ENCODE measurements at places on chromosomes 11 and 22.

- DNase-seq = no peak
Measured at GRCh38 chr11:17012179-17012578, 2.0 kb downstream of the PLEKHA7 start.

DNA sequence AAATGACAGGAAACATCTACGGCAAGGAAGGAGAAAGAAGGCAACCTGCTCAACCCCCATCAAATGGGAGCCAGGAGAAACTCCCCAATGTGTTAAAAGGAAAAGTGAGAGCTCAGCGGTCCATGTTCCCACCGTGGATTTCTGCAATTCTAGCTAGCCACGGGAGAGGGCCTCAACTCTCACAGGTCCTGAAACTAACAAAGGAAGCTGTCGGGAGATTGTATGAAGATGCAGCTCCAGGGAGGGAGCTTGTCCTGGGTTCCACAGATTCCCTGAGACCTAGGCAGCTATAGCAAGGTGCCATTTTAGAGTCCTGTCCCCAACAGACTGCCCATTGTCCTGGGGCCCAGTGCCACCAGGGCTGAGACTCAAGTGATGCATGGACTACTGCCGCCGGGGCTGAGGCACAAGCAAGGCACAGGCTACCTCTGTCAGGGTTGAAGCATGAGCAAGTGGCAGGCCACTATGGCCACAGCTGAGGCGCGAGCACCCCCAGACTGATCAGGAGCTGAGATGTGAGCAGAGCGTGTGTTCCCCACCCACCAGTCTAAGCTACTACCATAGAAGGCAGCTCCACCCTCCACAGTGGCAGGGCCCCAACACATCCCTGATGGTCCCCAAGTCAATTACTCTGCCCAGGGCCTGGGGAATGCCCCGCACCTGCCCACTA is 31.3 kb downstream of the RSF1 start:
- no peak for DNase-seq

- no peak for DNase-seq
Measured at GRCh38 chr11:68163691-68164090, 42.5 kb upstream of the CHKA start.

DNA sequence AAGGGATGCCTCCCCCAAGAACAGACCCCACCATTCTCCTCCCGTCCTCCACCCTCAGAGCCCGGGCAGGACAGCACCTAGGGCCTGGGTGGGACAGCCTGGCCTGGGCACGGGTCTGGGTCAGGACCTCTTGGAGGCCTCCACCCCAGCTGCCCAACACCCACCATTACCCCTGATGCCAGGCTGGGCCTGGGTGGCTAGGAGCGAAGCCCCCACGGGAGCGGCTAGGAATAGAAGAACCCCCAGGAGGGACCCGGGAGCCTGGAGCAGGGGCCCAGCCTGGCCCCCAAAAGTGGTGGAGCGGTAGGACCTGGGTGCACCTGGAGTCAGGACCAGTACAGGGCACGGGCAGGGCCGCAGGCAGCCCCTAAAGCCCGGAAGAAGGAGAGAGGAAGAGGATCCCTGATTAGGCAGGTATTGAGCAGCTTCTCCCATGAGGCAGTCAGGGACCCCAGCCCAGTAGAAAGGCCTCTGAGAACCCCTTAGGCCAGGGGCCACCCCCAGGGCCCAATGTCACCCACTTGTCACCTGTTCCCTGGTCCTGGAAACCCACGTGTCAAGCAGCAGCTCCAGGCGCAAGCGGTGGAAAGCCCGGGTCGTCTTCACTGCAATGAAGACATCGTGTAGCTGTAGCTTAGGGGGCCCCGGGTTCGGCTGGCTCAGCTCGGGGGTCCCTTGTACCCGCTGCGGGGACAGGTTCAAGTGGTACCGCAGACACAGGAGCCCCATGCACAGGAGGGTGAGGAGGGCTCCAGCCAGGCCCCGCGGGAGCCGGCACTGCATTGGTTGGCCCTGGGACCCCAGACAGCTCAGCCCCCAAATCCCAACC is 575 bp downstream of the MFNG start:
- DNase-seq = no peak

- DNase-seq = no peak
Measured at GRCh38 chr11:106091480-106092123, 14.1 kb downstream of the AASDHPPT start.

DNA sequence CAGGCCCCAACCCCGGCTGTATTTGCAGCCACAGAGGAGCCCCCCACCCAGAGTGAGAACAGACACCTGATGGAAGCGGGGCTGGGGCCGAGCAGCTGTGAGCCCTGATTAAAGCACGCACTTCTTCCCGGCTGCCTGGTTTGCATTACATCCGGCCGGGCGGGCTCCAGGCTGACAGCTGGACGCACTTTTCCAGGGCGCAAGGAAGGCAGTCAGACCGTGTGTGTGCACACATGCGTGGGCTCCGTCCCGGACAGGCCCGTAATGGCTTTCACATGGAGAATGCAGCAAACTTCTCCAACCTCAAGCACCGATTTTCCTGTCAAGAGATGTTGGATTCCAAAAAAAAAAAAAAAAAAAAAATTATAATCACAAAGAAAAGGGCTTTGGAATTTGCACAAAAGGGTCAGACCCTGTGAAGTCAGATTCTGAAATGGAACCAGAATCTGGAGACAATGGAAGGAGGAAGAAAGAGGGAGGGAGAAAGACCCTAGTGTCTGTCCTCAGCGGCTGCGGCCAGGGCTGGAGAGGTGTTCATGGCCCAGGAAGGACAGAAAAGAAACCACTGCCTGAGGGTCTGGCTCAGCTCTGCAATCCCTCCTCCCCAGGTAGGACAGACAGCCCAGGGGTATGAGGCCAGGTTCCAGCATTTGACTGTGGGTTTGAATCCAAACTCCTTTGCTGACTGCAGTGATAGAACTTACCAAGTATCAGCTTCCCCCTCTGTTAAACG is 365.5 kb downstream of the MN1 start:
- DNase-seq = no peak

DNA sequence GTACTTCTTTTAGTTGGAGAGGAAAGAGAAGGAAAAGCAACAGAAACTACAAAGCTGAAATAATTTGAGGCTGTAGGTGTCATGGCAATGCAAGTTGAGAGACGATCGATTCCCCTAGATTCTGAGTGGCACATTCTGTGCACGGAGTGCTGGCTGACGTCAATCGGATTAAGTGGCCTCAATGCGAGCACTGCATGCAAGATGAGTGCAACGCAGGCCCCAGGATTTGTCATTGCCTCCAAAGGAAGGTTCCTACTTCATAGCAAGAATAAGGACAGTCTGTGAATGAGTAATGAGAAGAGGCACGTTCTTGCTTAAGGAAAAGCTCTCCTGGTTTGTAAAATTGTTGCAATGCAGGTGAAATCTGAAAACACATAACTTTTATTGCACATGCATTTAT is 892.4 kb downstream of the KCNA4 start:
- no peak for DNase-seq

DNA sequence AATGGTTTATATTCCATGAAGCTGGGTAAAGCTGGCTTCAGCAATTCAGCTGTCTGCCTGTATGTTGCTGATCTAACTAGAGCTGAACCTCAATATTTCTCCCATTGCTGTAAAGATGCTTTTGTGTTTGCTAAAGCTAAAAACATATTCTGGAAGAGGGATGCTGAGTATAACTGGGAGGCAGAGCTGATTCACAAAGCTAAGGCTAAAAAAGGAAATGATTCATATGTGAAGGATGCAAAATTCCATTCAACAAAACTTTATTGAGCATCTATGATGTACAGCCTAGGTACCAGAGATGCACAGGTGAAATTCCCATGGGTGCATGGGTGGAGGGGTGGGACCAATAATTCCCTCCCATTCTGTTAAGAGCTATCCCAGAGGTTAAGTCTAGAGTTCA is 193.9 kb downstream of the KIF18A start:
- DNase-seq = no peak

DNA sequence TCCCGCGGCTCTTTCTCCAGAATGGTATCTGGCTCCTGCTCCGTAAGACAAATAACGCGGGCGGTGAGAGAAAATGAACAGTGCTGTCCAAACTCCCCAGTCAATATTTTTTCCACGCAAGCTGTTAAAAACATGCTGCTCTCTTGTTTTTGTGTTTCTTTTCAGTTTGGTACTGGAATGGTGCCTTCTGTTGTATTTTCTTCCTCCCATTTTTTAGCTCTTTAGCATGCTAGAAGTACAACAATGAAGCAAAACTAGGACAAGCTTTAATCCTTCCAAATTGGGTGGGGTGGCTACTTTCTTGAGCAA is 599 bp upstream of the PPP2R1B start:
- DNase-seq = no peak

DNA sequence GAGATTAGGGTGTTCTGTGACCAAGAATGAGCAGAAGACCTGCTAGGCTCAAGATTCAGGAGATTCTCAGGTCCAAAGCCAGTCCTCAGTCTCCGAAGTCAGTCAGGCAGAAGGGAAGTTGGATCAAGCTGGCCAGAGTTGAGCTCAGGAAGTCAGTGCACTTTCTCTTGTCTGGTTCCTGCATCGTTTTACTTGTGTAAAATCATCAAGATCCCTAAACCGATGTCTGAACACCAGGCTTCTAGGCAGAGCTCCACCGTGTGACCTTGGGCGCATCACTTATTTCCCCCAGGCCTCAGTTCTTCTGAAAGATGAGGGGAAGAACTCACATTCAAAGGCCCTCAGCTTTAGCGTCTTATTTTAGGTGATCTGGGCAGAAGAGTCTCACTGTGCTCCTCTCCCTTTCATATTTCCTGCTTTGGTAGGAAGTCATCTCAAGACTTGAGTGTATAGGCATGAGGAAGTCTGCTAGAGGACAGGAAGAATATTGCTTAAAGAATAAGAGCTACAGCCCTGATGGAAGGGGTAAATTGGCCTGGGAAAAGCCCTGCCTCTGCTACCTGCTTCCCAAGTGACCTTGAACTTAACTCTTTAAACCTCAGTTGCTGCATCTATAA is 20.2 kb downstream of the NF2 start:
- no peak for DNase-seq

- no peak for DNase-seq
Measured at GRCh38 chr22:32557444-32557843, 82.8 kb downstream of the FBXO7 start.

All from lower lobe of right lung (tissue), 2 donors.